ENCODE measurements at places on chromosomes 11 and 22.
A peak's percentile ranks its signal among the peaks of the same experiment; 100 is the strongest.

GRCh38 chr11:27362749-27363575, at the start of gene CCDC34:
CCDC34 (minus strand) TSS chr11:27363215; CDS start chr11:27363194, 21 bp downstream.
- DNase-seq: peak; percentile 87

GRCh38 chr11:75533896-75534258, 8.1 kb upstream of the GDPD5 start:
- no peak for DNase-seq

- no peak for DNase-seq
Observed at GRCh38 chr11:12200991-12201985, 90.9 kb downstream of the MICAL2 start.

- DNase-seq: no peak
Observed at GRCh38 chr11:67442504-67443404, 522 bp downstream of the CORO1B start.

DNA sequence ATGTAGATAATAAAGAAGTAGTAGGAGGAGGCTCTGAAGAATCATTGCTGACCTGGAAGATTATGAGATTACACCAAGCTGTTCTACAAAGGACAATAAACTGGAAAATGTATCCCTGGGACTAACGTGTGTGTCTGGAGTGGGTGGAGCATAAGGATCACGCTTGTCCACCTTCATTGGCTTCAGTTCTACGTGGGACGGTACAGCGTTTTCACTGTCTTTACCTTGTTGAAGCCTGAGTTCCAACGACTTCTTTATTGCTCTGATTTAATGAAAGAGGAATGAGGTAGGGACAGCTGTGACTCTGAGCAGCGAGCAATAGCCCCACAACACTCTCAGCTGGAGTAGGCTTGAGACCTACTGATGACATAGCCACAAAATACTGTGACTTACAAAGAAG, 87.0 kb downstream of the ARHGAP42 start:
- no peak for DNase-seq

DNA sequence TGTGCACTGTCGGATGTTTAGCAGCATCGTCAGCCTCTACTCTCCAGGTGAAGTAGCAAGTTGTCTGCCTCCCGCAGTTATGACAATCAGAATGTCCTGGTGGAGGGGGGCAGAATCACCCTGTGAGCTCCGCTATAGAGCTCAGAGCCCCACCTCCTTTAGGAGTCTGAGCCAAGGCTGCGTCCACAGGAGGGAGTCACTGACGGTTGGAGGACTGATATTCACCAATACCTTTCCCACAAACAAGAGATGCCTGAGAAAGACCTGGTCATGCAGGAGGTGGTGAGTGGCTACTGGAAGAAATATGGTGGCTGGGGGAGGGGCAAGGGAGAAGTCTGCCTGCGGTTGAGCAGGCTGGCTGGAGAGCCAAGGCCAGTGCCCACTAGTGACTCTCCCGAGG, 41.7 kb upstream of the ADA2 start:
- no peak for DNase-seq

- no peak for DNase-seq
Observed at GRCh38 chr11:1780700-1781592, 17.2 kb upstream of the CTSD start.

- DNase-seq: no peak
Observed at GRCh38 chr22:49262167-49262566, 565.5 kb downstream of the BRD1 start.

DNA sequence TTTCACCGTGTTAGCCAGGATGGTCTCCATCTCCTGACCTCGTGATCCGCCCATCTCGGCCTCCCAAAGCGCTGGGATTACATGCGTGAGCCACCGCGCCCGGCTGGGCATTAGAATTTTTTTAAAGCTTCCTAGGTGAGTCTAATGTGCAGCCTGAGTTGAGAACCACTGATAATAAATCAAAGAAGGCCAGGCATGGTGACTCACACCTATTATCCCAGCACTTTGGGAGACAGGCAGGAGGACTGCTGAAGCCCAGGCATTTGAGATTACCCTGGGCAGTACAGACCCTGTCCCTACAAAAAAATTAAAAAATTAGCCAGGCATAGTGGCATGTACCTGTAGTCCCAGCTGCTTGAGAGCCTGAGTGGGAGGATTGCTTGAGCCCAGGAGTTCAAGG, 13.7 kb downstream of the MEI1 start:
- DNase-seq: no peak

GRCh38 chr11:2304506-2305139, 2.8 kb downstream of the TSPAN32 start:
- no peak for DNase-seq

- no peak for DNase-seq
Observed at GRCh38 chr22:45007391-45008185, 2.2 kb downstream of the PHF21B start.

DNA sequence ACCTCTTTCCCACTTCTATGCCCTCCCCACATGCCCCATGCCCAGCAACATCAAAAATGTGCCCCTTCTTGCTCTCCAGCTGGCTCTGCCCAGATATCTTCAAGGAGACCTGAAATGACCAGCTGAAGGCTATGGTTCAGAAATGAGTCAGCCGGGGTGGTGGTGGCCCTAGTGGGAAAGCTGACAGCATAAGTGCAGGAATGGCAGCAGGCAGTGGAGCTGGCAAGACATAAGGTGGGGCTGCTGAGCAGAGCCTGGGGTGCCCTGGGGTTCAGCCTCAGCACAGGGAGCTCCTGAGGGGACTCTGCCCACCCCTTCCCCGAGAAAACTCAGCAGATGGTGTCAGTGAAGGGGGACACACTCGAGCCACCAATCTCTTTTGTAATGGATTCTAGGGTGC, 593.4 kb downstream of the BUD13 start:
- DNase-seq: no peak

- peak; percentile 63 for DNase-seq
Observed at GRCh38 chr22:37282385-37282677, at the start of gene CYTH4. CYTH4 (plus strand) TSS chr22:37282508; CDS start chr22:37282570, 62 bp downstream.

- DNase-seq: no peak
Observed at GRCh38 chr11:78244080-78244479, 55.4 kb downstream of the USP35 start.

- peak; percentile 49 for DNase-seq
Observed at GRCh38 chr11:62665599-62666258, 617 bp downstream of the CSKMT start.

DNA sequence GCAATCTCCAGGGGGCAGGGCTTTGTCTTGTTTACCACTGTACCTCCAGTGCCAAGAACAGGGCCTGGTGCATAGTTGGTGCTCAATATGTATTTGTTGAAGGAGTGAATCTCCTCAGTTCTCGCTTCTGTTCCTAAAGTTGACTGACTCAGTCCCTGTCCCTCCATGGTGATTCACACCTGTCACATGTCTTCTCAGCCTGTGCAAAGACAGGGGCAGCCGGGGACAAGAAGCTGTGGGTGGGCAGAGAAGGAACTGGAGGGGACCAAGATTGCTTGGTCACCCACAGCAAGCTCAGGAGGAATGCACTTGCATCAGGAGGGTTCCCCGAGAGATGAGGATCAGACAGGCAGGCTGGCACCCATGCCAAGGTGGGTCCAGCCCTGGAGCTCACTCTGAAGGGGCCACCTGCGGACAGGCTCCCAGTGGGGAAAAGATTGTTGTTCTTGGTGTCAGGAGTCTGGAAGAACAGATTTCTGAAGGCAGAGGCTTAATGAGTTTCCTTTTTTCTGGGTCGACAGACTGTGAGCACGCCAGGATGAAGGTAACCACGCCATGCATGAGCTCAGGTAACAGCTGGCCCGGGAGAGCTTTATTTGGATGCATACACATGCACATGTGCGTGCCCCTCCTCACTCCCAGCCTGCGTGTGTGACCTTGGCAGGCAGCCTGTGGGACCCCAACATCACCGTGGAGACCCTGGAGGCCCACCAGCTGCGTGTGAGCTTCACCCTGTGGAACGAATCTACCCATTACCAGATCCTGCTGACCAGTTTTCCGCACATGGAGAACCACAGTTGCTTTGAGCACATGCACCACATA, 16.9 kb downstream of the IL17RA start:
- DNase-seq: no peak

GRCh38 chr11:118117790-118118601, 31.2 kb upstream of the SMIM35 start:
- DNase-seq: no peak

- no peak for DNase-seq
Observed at GRCh38 chr11:24145411-24145810, 351.4 kb upstream of the LUZP2 start.

- DNase-seq: no peak
Observed at GRCh38 chr22:49658902-49659280, 168.8 kb downstream of the BRD1 start.

- DNase-seq: no peak
Observed at GRCh38 chr11:69295995-69296889, 2.3 kb downstream of the MYEOV start.

- DNase-seq: no peak
Observed at GRCh38 chr11:18046116-18046777, at the start of gene TPH1. TPH1 (minus strand) TSS chr11:18046269; CDS start chr11:18040762, 5,507 bp downstream.

DNA sequence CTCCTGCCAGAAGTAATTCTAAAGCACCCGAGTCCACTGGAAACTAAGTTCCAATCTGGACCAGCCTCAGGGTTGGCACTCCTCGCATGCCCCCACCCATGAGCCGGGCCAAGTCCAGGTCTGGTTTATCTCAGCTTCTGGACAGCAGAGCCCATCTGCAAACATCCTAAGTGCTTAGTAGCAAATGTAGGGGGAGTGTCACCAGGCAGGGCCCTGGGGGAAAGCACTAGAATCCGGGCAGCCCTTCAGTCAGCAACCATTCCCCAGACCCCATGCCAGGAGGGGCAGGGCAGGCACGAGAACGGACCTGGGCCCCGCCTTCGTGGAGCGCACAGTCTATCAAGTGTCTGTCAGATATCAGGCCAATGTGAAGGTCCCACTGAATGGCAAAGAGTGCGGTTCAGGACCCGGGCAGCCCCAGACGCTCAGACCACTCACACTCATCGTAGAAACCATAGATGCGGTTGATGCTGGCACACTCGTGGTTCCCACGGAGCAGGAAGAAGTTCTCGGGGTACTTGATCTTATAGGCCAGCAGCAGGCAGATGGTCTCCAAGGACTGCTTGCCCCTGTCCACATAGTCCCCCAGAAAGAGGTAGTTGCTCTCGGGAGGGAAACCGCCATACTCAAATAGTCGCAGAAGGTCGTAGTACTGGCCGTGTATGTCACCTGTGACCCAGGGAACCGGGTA, 1.3 kb downstream of the PPP1CA start:
- no peak for DNase-seq

GRCh38 chr11:118908901-118909618, 16.7 kb downstream of the BCL9L start:
- no peak for DNase-seq

GRCh38 chr11:57758174-57758573, 3.4 kb upstream of the CTNND1 start:
- DNase-seq: no peak

- no peak for DNase-seq
Observed at GRCh38 chr11:1729692-1730011, 20.7 kb downstream of the IFITM10 start.

DNA sequence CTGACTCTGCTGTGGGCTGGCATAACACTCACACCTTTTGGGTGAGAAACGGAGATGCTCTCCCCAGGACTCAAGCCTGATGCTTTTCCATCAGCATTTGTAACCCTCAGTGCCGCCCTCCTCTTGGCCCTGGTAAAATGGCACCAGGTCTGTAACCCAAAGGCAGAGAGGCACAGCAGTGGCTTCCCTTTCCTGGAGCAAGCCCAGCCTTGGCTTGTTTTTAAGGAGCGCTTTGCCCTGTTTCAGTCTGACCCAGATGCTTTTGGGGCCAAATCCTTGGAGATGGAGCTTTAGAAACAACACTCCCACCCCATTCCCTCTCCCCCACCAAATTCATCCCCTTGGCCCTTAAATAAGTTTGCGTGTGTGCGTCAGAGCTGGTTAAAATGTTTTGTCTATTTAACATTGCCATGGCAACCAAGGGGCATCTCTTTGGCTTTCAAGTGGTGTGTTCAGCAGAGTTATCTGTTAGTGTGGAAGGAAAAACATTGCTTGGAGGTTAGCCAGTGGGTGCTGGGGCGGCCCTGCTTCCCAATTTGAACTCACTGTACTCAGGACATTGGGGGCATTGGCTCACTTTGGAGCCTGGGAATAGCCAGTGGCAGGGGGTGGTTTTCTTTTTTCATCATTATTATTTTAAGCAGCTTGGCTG, 134.1 kb downstream of the NAV2 start:
- DNase-seq: no peak

All from central memory CD4-positive, alpha-beta T cell (primary cell).